ENCODE measurements at places on chromosomes 3 and 15.

- DNase-seq, result no peak
Measured at GRCh38 chr15:50044904-50045303, 74.1 kb downstream of the ATP8B4 start.

DNA sequence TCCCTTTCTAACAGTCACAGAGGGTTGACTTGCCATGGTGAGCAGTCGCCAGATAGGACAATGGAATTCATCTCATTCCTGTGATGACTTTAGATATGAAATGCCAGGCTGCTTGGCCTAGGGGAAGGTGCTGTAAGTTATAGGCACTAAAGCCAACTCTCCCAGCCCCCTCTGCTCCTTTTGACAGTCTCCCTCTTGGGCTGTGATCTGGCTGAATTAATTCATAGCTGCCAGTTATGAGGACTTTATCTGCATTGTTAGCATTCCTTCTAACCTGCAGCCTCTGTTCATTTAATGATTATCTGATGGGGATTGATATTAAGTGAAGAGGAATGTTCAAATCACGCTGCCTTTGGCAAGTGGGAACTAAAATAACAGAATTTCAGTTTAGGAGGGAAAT lies 427.1 kb upstream of the RASGRP1 start:
- DNase-seq, result no peak

DNA sequence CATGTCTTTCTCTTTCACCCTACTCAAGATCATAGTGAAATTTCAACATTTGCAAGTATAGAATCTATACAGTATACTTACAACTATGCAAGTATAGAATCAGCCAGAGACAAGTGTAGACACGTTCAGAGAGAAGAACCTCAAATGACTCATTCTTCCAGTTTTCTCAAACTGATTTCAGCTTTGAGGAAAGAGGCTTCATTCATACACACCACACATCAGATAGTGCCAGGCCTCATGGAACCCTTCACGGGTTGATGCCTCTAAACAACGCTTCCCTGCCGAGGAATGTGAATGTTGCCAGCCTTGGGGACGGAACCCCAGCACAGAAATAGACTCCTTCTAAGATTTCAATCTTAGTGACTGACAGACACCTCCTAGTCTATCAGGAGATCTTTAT lies 135.7 kb downstream of the FOXP1 start:
- no peak for DNase-seq

DNA sequence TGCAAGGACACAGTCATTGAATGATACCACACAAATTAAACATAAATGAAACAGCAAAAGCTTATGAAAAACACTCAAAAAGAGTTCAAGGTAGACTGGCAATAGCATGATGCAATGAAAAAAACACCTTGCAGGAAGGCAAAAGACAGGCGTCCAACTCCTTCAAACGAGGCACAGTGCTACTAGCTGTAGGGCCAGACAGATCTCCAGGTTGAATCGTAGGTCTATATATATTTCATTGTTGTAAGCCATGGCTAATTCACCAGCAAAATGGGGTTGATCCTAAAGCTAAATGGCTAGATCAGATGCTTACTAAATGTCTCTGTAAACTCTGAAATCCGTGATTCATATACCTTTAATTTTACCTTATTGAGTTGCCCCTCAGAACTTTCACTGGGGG lies 94.2 kb downstream of the THRB start:
- no peak for DNase-seq

DNA sequence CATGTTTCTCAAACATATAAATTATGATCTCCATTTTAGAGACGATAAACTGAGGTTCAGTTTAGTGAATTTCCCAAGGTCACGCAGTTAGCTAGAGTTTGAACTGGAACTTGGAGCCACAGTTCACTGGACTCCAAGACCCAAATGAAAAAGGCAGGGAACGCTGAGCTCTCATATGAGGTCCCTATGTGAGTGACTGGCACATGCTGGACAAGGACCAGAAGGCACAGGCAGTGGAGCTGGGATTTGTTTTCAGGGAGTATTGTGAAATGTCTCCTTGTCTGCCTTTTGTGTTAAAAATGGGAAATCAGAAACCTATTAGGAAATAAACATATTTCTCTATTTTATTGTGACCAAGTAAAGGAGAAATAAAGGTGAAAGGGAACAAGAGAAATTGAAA lies 63.5 kb downstream of the MESD start:
- no peak for DNase-seq

DNA sequence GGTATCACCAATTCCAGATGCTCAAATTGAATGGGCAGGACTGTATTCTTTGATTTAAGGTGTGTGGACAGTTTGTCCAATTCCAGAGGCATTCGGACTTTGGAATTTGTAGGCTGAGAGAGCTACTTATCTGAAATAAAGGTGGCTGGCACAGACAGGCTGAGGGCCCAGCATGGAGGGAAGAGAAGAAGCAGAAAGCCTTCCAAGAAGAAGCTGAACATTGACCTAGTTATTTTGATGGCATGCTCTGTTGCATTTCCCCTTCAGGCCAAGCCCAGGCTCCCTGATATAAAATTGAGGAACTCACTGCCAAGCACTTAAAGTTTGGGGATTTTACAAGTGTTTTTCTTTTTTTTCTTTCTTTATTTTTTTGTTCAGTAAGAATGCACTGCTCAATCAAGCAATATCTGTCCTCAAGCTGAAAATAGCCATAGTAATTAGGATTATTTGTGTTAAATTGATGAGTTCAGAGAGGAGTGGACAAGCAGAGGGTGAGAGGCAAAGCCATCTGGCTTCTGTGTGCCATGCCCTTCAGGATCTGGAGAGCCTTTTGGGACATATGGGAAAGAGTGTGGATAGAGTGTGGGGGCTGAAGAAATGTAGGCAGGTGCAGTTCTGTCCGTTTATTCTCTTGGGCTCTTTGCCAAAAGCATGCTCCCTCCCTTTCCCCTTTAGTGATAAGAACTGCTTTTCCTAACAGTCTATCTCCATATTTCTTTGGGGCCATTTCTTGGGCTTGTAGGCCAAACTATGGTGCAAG lies 148.9 kb downstream of the OXSM start:
- DNase-seq, result no peak

- DNase-seq, result peak; percentile 67
Measured at GRCh38 chr15:66848686-66849392, 146.8 kb downstream of the SMAD6 start.

- DNase-seq, result no peak
Measured at GRCh38 chr3:133490468-133491351, 82.8 kb upstream of the CDV3 start.

- no peak for DNase-seq
Measured at GRCh38 chr15:63264688-63265293, 12.6 kb upstream of the APH1B start.

DNA sequence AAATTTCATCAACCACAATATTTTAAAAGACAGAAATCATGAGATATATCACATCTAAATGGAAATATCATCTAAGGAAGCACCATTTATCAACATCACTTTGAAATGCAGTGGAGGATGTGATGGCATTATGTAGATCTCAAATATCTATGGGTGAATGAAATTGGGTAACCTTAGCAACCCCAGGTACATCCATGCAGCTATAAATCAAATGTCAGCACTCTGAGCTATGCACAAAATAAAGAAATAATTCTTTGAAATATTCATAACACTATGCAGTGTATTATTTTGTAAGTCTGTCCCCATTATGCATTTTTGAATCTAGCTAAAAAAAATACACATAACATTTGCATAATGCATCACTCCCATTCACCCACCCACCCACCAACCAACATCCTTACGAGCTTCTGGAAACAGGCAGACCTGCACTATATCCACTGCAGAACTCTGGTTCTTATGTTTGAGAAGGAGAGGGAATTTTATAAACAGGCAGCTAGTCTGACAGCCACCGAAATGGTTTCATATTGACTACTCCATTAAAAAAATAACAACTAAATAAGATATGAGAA lies 186.8 kb downstream of the SHOX2 start:
- DNase-seq, result no peak

DNA sequence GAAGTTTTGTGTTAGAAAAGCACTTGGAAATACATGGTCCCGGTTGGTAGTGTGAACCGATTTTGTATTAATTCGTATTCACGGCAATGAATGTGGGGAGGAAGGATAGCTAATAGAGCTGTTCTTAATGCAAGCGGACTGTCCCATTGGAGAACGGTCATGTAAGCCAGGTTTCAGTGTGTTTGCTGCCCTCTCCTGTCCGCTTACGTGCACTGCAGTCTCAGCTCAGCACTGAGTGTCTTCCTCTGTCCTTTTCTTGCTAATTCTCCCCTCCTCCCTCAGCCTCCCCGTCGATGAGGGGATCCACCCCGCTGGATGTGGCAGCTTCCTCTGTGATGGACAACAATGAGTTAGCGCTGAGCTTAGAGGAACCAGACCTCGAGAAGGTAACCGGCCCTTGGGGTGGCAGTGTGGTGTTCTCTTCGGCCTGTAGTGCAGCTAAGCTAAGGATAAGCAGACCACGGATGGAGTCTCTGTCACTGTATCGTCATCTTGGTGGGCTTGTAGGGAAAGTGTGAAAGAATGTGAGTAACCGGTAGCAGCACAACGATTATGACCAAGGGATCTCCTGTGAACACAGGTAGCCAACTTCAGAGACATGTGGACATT lies 267.5 kb upstream of the CHRM5 start:
- DNase-seq, result no peak

DNA sequence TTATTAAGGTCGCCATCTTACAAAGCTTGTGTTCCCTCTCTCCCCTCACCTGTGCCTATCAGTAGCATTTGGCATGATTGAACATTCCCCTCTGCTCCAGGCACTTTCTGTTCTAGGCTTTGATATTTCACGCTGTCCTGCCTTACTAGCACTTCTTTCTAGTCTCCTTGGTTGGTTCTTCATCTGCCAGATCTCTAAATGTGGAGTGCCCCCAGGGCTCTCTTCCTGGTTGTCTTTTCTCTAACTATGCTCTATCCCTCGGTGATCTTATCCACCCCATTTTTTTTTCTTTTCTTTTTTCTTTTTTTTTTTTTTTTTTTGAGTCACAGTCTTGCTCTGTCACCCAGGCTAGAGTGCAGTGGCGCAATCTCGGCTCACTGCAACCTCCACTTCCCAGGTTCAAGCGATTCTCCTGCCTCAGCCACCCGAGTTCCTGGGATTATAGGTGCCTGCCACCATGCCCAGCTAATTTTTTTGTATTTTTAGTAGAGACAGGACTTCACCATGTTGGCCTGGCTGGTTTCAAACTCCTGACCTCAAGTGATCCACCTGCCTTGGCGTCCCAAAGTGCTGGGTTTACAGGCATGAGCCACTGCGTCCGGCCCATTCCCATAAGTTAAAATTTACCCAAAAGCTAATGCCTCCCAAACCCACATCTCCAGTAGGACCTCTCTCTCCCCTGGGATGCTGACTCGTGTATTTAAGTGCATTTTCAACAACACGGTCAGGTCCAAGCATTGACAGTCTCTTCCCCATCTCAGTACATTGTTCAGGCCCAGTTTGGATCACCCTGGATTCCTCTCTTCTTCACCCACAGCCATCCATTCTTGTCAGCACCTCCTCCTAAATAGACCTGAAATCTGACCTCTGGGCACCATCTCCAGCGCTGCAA lies 5.2 kb downstream of the NUSAP1 start:
- no peak for DNase-seq

GRCh38 chr15:69074001-69074842 lies 59.7 kb downstream of the NOX5 start:
- DNase-seq, result no peak

GRCh38 chr3:67601919-67602608 lies 52.3 kb downstream of the SUCLG2 start:
- no peak for DNase-seq

- DNase-seq, result no peak
Measured at GRCh38 chr15:88979674-88980073, 66.5 kb upstream of the MFGE8 start.

- no peak for DNase-seq
Measured at GRCh38 chr15:77066971-77067690, 3.8 kb downstream of the TSPAN3 start.

DNA sequence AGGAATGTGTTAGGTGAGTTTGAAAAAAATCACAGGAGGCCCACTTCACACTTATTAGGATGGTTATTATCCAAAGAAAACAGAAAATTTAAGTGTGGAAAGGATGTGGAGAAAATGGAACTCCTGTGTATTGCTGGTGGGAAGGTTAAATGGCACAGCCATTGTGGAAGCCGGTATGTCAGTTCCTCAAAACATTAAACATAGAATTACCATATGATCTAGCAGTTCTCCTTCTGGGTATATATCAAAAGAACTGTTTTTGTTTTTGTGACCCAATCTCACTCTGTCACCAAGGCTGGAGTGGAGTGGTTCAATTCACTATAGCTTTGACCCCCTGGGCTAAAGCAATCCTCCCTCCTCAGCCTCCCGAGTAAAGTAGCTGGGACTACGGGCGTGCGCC lies 10.4 kb upstream of the ZFYVE19 start:
- no peak for DNase-seq

DNA sequence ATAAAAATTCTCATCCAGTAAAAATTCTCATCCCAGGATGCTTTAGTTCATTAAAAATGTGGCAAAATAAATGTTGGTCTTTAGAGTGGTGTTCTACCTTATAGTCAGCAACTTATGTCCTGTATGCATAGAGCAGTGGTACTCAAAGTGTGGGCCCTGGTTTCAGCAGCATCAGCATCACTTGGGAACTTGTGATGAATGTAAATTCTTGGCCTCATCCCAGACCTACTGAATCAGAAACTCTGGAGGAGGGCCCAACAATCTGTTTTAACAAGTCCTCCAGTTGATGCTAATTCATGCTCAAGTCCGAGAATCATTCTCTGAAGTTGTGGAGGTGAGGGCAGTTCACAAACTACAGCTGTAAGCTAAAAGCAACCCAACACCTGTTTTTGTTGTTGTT lies 307.3 kb upstream of the SATB1 start:
- no peak for DNase-seq

DNA sequence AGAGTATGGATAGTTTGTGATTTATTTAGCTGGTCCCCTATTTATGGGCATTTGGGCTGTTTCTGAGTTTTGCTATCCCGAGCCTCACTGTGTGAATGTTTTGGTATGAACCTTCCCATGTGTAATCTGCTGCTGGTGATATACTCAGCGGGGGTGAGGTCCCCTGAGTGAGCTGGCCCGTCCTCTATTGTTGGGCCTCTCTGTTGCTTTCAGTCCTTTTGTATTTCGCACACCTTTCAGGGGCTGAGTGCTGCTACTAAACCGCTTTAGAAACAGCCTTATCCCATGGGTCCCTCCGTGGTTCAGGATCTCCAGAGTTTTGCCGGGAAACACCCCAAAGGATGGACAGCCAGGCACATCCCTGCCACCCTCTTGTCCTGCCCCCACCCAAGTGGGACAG lies 94.5 kb downstream of the WNT7A start:
- no peak for DNase-seq

DNA sequence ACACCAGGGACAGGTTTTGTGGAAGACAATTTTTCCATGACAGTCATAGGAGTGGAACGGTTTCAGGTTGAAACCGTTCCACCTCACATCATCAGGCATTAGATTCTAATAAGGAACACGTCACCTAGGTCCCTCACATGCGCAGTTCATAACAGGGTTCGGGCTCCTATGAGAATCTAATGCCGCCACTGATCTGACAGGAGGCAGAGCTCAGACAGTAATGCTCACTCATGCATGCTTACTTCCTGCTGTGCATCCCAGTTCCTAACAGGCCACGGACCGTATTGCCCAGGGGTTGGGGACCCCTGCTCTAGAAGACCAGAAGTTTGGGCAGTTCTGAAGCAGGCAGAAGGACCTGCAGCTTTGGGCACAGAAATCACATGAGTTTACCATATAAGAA lies 61.5 kb downstream of the MYO1E start:
- no peak for DNase-seq
